ENCODE measurements at places on chromosomes 4 and X.

DNA sequence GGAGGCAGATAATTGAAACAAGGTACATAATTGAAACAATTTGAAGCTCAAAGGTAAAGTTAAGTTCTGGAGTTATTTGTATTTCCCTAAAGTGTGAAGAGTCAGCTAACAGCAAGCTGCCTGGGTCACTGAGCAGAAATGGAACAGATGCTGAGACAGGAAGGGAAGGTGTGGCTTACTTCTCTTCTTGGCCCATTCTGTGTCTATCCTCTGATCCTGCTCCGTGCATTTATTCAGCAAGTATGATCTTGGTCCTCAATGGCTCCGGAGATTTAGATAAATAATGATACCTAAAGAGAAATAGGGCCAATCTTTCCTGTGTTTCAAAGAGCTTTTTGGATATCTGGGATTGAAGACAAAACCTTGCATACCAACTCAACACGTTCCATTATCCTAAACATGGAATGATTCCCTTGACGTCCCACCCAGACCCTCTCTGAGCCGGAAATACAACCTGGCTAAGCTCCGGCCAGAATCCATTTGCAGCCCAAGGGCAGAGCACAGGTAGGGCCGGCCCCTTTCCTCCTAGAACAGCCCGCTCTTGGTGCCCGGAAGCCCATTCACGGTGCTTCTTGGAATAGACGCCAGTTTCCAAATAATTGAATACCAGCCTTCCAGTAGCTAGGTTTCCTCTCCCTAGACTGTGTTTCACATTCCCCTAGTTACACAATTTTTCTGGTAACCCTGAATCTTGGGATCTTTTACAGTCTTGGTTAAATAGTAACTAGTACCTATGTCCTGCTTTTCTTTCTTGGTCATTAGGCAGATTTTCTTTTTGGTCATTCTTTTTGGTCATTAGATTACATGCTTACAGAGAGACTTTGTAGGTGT lies 211.0 kb downstream of the NWD2 start:
- no peak for DNase-seq

- DNase-seq = no peak
These were observed 22.7 kb downstream of the BST1 start for GRCh38 chr4:15725608-15726007.

GRCh38 chr4:100511896-100512295 lies 5.9 kb downstream of the EMCN start:
- DNase-seq = no peak

GRCh38 chr4:168514249-168514852 lies 17.5 kb downstream of the PALLD start:
- peak; percentile 75 for DNase-seq

DNA sequence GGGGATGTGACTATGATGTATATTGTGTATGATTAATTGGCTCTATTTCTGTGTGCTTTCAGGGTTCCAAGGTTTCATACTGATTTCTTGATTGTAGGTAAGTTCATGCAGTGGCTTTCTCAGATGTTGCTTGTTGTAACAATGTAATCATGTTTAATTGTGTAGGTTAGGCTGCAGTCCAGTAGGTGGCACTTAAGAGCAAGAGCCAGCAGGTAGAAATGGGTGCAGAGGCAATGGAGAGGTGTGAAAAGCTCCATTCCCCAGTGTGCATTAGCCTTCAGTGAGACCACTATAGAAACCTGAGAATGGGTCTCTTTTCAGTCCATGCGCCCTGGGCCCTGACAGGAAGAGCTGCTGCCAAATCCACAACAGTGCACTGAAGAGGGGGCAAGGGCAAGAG lies 28.2 kb downstream of the DCAF12L2 start:
- no peak for DNase-seq

GRCh38 chr4:119246177-119246733 lies 33.7 kb downstream of the USP53 start:
- DNase-seq = no peak

GRCh38 chr4:121977251-121978171 lies 25.7 kb upstream of the TRPC3 start:
- DNase-seq = peak; percentile 7

DNA sequence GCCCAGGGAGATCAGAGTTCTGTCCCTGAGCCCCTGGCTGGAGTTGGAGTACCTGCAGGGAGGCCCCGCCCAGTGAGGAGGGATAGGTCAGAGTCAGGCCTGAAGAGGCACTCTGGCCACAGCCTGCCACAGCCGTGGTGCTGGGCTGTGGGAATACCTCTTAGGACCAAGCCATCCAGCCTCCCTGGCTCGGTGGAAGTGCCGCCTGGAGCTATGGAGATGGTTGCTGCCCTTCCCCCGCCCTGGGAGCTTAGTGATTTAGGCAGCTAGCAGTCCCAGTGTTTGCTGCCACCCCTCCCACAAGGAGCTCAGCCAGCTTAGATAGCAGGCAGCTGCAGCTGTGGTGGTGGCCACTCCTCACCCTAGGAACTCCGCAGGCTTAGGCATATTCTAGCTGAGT lies 446.3 kb upstream of the GNPDA2 start:
- no peak for DNase-seq

GRCh38 chrX:20432048-20432447 lies 165.3 kb upstream of the RPS6KA3 start:
- DNase-seq = no peak

GRCh38 chr4:55127521-55127920 lies 2.1 kb upstream of the KDR start:
- DNase-seq = no peak

GRCh38 chr4:173698557-173699262 lies 168.7 kb upstream of the HAND2 start:
- no peak for DNase-seq

- DNase-seq = peak; percentile 51
These were observed 25.1 kb downstream of the XIAP start for GRCh38 chrX:123884809-123885408.

DNA sequence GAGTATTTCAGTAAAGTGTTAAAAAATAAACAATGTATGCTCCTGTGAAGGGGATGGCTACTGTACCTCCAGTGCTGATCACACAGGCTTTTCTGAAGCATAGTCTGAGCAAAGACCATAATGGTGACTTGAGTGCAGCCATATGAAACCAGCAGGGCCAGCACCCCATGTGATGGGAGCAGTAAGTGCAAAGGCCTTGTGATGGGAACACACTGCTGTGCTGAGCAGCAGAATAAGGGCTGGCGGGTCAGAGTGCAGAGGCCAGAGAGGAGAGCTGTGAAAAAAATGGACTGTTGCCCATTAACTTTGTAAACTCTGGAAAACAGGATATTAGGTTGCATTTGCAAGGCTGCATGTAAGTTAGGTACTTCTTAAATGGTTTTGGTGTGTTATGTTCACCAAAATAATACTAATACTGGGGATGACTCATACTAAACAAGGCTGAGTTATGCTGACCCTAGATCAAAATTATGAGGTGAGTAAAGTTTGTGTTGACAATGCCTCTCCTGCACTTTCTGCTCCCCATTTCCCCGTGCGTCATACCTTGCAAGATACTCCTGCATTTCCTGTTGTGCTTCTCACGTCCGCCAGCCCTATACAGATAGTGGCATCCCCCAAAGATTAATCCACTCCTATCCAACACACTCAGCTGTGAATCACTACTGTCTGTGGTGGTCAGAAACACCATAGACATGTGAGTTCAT lies 67.0 kb upstream of the FAM9A start:
- no peak for DNase-seq

- DNase-seq = no peak
These were observed 7.8 kb upstream of the RNF128 start for GRCh38 chrX:106718709-106719108.

DNA sequence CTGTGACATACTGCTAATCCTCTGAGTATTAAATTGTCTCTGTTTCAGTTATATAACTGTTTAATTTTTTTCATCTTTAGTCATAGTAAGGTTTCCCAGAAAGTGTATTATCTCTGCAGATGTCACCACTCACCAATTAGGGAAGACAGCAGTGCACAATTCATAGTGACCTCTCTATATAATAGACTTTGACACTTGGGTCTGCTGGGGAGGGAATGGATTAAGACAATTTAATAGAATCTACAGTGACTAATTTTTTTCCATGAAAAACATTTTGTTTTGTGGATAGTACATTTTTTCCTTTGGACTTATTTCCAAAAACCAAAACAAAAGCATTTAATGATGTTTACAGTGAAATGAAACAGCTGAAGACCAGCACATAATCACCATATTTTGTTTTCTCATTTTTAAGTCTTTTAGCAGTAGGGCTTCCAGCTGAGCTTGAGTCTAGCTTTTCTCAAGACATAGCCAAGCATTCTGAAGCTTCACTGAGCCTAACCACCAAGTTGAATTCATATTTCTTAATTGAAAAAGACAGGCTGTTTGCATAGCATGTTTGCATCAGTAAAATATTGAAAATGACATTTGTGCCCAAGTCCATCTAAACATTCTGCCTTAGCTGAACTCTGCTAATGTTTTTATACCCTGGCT lies 69.5 kb downstream of the PCDH19 start:
- DNase-seq = no peak

Data from suppressor macrophage treated with lipopolysaccharide for 4 hours (primary cell).